A549 treated with dexamethasone at 1 μM for 4 hours (cell line): ENCODE measurements at places on chromosomes 2 and 18. TPM values are rescaled to one million over a fixed set of nuclear protein-coding genes. Genes with fewer than 3 reads are reported as not detected.

The SCN2A gene
- 0.01 to 0.04 TPM (median 0.02 TPM) in 3 of 5 replicates, not detected in the others for total RNA-seq

The TMEM237 gene
- total RNA-seq, result 16.3 to 21.5 TPM (median 20.6 TPM) in 5 replicates

The GPR75 gene
- 1.1 to 2.9 TPM (median 2.6 TPM) in 5 replicates for total RNA-seq

The CRIM1 gene
- total RNA-seq, result 122 to 198 TPM (median 172 TPM) in 5 replicates

The MTA3 gene
- 31.3 to 35.1 TPM (median 33.2 TPM) in 5 replicates for total RNA-seq

The NT5DC4 gene
- total RNA-seq, result 0.05 TPM in 1 of 5 replicates, not detected in the others

The RFX8 gene
- total RNA-seq, result not detected in 5 replicates

The GALR1 gene
- total RNA-seq, result not detected in 5 replicates
